ENCODE measurements at places on chromosomes 12 and 14.

GRCh38 chr12:91717804-91718203 lies 427.8 kb downstream of the BTG1 start:
- DNase-seq = no peak

DNA sequence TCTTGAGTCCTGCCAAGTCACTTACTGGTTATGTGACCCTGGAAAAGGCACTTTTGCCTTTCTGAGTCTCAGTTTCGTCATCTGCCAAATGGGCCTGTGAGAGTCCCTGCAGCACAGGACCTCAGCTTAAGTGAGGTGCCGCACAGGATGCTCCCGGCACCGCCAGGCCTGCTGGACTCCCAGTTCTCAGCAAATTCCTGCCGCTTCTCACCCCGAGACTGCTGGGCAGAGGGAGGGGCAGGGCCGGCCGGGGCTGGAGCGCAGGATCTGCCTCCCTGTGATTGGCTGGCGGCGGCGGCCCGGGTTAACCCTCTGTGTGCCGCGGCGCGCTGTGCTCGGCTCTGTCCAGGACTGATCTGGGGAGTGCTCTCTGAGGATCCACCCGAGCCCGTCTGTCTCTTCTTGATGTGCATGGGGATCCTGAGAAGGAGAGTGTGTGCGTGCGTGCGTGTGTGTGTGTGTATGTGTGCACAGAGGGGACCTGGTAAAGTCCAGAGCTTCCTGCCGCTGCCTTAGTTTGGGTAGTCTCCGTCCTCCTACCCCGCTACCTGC lies 8.6 kb downstream of the SETD1B start:
- DNase-seq = peak; percentile 39

DNA sequence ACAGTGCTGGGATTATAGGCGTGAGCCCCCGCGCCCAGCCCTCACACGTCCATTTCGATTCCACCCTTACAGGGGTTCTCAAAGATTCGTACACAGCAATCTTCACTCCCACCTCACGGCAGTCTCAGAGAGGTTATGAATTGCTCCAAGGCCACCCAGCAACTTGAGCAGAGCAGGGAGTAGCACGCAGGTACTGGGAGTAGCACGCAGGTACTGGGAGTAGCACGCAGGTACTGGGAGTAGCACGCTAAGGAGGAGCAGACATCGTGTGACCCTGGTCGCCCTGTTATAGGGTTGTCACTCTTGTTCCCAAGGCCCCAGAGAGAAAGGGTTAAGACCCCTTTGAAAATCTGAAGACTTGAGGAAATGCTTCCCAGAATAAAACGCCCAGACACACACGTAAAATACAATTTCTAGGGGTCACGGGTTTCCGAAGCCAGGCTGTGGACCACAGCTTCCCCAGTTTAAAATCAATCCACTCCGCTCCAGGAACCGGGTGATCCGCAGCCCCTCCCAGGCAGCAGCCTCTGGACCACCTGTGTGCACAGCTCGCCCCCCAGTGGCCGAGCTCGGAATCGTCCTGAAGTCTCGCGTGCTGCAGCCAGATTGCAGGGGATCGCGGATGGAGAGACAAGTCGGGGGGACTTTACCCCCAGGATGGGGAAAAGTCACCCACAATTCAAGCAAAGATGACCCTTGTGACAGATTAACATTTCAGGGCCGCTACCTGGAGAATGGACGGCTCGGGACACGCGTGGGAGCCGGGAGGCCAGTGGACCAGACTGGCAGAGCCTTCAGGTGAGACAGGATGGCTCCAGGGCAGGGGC lies 92.0 kb downstream of the SCARB1 start:
- peak; percentile 89 for DNase-seq

DNA sequence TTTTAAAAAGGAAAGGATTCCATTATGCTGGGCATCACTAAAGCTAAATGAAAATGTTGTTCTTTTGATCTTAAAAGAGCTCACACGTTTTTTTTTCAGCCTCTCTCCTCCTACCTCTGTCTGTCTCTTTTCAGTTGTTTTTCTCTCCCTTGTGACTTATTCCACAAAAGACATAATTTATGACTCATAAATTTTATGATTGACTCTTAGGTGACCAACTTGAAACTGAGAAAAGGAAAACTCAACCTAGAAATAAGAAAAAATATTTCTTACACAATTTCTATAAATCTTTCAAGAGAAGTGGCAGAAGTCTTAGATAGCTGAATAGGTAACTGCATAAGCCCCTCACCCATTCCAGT lies 227.7 kb upstream of the DDHD1 start:
- no peak for DNase-seq

DNA sequence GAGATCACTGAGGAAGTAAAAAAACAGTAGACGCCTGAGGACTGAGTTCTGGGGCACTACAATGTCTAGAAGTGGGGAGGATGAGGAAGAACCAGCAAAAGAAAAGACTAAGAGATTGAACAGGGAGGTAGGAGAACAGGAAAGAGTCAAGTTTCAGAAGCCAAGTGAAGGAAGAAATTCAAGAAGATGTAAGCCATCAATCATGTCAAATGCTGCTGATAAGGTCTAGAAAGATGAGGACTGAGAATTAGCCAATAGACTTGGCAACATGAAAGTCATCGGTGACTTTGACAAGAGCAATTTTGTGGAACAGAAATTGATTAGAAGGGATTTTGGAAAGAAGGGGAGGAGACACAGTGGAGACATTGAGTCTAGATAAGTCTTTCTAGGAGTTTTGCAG lies 54.8 kb upstream of the CRY1 start:
- no peak for DNase-seq

- no peak for DNase-seq
Observed at GRCh38 chr12:1115484-1116231, 124.6 kb downstream of the ERC1 start.

DNA sequence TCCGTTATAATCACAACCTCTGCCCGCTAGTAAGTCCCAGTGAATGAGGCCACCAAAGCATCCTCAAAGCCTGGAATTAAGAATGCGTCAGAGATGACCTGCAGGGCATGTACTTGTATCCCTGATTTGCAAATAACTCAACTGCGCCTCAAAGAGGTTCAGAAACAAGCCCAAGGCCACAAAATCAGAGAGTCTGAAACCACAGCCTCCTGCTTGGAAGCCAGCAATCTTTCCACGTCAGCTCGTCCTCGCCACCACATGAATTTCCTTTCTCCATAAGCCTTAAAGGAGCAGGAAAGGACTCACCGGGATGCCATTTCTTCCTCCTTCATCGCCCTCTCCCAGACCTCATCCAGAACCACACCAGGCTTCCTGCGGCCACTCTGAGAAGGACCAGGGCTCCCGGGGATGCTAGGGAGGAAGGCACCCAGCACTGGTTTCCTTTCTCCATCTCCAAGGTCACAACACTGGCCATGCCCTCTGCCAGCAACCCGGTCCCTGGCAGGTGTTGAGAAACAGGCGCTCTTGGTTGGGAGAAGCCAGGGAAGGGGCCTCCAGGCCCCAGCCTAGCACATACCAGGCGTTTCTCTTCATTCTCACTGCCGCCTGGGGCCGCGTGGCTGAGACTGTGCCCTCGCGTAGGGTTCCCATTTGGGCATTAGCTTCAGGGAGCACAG lies 191.2 kb upstream of the DIO3 start:
- no peak for DNase-seq

GRCh38 chr12:6386491-6386890 lies 2.5 kb downstream of the LTBR start:
- DNase-seq = no peak

DNA sequence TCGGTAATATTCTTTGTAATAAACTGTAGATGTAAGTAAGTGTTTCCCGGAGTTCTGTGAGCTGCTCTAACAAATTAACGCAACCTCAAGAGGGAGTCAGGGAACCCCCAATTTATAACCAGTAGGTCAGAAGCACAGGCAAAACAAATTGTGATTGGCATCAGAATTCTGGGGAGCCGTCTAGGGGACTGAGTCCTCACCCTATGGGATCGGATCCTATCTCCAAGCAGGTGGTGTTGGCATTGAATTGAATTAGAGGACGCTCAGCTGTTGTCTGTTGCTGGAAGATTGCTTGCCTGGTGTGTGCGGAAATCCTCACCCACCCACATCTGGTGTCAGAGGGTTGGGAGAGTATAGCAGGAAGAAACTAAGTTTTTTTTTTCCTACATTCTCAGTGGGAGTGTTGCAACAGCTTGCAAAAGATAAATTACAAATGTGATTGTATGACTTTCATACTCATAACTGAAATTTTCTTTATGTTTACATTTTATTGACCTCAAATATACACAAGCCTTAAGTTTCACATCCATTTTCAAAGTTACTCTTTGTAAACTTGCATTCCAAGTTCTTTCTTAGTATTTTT lies 5.5 kb downstream of the TMEM52B start:
- no peak for DNase-seq

GRCh38 chr12:11761869-11762567 lies 112.5 kb downstream of the ETV6 start:
- no peak for DNase-seq

GRCh38 chr12:11877102-11877826 lies 193.5 kb upstream of the BCL2L14 start:
- DNase-seq = no peak

DNA sequence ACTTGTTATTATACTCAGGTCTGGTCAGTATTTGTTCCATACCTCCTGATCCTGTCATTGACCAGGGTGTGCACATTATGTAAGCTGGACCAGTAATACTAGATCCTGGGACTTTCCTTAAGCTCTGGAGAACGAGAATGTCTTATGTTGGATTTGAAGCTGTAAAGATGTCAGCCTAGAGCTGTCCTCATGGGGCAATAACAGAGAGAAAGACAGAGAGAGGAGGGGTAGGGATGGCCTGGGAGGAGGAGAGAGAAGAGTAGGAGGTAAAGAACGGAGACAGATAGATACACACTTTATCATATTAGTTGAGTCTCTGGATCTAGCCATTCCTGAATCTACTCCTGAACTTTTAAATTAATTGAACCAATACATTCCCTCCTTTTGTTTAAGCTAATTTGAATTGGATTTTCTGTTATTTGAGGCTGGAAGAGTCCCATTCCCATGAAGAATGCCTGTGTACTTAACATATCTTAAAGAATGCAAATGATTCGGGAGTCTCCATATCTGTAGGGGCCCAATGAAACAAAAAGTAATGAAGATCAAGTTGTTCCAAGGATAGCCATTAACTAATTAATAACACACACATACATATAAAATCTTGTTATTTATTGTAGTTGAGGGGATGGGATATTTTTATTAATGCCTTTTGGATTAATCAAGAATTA lies 55.9 kb downstream of the PLEKHA5 start:
- DNase-seq = no peak

DNA sequence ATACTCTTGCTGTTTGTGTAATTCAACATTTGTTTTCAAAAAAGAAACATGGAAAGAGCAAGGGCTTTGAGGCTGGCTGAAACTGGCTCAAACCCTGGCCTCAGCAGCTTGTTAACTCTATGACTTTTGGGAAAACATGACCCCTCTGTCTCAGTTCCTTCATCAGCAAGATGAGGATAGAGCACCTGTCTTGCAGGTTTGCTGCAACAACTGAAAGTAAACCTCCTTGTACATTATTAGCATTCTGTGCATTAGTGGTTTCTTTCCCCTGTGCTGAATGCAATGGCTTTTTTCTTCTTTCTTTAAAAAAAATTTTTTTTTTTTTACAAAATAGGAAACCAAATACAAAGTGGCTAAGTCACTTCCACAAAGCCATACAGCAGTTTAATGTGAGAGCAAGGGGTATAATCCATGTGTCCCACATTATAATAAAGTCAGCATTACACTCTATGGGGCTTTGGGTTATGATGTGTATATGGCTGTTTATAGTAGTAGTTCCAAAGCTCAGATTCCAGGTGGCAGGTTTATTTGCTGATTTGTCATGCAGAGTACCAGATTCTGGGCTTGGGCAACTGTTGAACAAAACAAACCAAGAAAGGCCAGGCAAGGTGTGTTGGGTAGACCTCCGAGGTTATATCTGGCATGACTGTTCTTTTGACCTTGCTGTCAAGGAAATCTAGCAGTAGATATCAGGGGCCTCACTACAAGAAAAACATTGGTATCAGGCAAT lies 194.5 kb upstream of the CNOT2 start:
- DNase-seq = no peak

DNA sequence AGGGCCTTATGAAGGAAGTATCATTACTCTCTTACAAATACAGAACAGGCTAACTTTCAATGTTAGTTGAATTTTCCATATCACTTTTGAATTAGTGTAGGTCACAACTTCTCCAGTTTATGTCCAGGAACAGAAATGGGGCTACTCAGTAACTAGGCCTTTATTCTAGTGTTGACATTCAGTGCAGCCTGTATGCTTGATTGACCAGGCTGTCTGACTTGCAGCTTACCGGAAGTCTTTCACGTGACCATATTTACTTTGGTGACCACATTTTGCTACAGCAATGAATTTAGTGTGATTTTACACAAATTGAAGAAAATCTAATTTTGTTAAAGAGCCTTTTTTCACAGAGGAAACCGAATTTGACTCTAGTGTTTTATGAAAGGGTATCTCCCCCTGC lies 12.4 kb downstream of the MTERF2 start:
- no peak for DNase-seq

GRCh38 chr12:55927588-55928502 lies at the start of gene PYM1:
Gene PYM1 (minus strand): TSS chr12:55927894. CDS start chr12:55927761, 133 bp downstream.
- peak; percentile 89 for DNase-seq

- no peak for DNase-seq
Observed at GRCh38 chr12:28459481-28459880, 269.2 kb downstream of the CCDC91 start.

DNA sequence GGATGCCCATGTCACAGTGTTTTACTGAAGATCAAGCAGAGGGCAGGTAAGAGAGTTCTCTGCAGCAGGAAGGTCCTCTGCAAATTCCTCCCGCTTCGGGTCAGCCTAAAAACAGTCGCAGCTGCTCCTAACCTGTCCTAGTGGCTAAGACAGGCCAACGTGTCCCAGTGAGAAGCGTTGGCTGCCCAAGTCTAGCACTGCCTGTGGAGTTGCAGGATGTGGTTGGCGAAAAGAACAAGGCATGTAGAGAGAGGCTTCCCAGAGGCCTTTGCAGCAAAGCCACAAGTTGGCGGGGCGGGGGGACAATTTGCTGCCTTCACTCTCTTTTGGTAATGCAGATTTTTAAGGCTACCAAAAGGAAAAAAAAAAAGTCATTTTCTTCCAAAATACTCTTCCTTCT lies 340.1 kb downstream of the BCL11B start:
- DNase-seq = peak; percentile 86

DNA sequence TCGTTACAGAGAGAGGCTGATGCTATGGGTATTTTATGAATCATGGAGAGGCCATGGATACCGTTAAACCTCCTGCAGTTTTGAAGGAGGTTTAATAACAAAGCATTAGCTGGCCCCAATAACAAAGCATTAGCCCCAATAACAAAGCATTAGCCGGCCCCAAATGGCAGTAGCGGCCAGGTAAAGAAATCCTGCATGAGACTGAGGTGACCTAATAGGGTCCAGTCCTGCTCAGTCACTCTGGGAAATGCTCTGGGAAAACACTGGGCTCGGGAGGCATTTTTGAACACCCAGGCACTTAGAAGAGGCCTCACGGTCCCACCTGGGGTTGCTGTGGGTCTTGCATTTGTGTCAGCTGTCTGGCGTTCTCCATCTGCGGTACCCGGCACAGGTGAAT lies 776 bp upstream of the RIN3 start:
- no peak for DNase-seq
